ENCODE measurements at places on chromosomes 5 and 9.

DNA sequence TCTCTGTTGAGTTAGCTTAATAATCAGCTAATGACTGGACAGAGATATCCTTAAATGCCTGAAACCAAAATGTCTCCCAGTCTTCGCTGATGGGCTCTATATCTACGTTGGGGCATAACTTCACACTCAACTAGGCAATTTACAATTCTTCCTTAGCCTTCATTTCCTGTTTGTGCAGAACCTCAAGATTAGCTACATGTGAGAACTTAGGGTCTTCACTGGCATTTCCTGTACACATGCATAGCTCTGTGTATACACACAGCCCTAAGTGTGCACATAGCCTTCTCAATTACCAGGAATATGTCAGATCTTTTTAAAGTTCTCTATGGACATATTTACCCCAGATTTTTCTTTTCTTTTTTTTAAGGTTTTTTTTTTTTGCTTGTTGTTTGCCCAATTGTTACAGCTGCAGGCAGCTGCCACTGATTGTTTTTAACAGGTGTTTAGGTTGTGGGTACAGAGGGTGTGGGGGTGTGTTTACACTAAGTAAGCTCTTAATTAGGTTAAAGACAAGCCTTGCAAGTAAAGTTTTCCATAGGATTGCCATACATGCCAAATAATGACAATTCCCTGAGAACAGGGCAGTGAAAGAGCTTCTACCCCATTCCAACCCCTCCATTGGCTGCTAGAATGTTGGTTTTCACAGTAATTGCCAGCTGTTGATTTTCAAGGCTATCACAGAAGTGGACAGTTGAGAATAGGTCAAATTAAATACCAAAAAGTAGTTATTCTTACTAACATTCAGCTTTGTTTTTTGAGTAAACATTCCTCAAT lies 441.0 kb downstream of the TLE4 start:
- DNase-seq = no peak

DNA sequence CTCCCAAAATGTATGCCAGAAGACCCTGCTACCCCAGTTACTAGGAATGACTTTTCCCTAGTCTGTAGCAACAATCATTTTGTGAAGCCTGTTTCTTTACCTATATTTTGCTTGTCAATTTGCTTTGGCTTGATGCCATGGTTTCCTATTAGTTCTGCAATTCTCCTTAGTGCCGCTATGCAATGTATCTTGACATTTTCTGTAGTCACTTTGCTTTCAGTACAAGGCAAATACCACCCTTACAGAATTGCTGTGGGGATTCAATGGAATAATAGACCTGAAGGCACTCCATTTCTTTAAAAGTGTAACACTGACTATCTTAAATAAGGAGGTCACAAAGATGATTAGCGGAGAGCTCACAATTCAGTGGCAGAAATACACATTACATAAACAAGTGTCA lies 291.1 kb downstream of the NR2F1-AS1 start:
- no peak for DNase-seq

- no peak for DNase-seq
Observed at GRCh38 chr5:126044111-126044668, 379.0 kb upstream of the GRAMD2B start.

GRCh38 chr9:3751125-3751758 lies 225.4 kb upstream of the RFX3 start:
- DNase-seq = no peak

DNA sequence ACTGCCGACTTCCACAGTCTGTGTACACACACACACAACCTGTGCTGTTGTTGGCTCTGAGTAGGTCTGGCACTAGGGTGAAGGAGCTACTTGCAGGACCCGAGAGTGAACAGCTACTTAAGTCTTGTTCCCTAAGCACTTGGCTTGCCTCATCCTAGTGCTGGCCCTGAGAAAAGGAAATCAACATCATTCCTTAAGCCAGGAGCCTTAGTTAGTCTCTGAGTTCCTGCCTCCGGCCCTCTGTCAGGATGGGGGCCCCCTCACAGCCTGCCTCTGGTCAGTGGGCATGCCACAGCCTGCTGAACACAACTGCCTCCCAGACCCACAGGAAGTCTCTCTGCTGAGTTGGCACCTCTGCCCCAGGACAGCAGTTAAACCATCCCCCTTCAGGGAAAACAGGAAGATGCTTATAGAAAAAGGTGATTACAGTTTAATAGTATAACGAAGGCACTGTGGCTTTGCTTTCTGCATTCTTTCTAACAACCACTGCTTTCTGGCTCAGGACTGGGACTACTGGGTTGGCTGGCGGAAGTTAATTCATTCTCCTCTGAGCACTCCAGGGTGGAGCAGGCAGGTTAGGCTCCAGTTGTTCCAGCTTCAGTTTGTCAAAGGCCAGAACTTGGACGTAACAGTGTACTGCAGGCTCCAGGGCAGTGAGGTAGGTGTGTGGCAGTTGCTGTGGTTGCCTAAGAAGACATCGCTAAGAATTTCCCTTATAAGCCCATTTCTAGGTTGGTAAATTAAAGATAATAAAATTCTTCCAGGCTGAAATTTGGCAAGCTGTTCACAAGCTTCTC lies 2.8 kb downstream of the MAMDC2 start:
- DNase-seq = no peak

GRCh38 chr9:130901498-130902203 lies 5.0 kb upstream of the QRFP start:
- no peak for DNase-seq

- DNase-seq = no peak
Observed at GRCh38 chr5:12095808-12096281, 191.6 kb upstream of the CTNND2 start.

GRCh38 chr9:121844562-121844961 lies 193.1 kb downstream of the DAB2IP start:
- DNase-seq = no peak

- no peak for DNase-seq
Observed at GRCh38 chr9:19600538-19600937, 188.3 kb downstream of the SLC24A2 start.

DNA sequence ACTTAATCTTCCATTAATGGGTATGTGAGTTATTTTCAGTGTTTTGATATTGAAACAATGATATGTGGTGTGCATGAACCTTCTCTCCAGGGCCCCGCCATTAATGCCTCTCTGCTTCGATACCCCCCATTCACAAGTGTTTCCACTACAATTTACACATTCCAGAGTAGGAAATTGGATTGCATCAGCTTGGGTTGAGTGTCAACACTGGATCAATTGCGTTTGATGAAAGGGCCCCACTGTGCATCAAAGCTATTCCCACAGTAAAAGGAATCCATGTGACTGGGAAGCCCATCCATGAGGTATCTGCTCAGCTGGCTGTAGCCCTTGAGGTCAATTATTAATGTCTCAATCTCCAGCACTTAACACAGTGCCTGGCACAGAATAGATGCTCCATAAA lies 17.8 kb upstream of the LVRN start:
- no peak for DNase-seq

DNA sequence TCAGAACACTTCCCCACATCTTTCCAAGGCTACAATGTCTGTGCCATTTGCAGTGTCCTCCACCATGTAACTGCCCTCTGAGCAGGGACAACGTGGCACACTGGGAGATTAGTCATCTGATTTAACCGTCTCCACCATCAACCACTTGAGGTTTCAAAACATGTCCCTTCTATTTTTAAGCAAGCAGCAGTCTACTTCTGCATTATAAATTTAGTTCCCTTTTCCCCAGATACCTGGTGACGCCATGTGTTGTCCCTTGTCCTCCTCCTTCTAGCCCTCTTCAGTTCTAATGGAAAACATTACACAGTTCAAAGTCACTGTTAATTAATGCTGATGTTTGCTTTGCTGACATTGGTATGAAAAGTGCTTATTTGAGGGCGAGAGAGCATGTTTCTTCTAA lies 52.8 kb downstream of the ATP10B start:
- no peak for DNase-seq

GRCh38 chr5:103293719-103294118 lies 35.2 kb downstream of the MACIR start:
- no peak for DNase-seq

DNA sequence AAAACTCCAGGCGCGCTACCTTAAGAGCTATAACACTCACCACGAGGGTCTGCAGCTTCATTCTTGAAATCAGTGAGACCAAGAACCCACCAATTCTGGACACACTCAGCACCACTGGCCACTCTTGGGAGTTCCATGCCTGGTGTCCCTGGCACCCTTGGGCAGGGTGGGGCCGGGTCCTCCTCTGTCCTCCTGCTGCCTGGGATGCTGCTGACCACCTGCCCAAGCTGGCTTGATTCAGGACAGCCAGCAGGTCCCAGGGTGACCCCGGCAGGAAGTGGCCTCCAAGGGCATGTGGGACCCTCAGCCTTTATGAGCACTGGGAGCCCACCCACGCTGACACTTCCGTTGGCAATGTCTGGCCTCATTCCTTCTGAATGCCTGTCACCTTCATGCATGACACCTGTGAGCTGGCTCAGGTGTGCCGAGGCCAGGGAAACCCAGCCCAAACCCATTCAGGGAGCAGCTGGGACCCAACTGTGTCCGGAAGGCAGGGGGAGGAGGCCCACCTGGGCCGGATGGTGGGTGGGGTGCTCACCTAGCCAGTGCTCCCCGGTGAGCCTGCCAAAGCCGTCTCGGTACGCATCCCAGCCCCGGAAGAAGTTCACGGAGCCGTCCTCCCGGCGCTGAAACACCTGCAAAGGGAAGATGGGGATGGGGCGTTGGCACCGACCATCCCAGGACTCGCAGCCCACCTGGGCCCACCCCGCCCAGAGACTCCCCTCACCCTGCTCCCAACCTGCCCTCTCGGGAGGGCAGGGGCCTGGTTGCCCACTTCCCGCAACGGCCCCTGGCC lies 14.8 kb upstream of the QRFP start:
- DNase-seq = no peak

- no peak for DNase-seq
Observed at GRCh38 chr9:34252016-34252415, 73.2 kb downstream of the UBAP1 start.

DNA sequence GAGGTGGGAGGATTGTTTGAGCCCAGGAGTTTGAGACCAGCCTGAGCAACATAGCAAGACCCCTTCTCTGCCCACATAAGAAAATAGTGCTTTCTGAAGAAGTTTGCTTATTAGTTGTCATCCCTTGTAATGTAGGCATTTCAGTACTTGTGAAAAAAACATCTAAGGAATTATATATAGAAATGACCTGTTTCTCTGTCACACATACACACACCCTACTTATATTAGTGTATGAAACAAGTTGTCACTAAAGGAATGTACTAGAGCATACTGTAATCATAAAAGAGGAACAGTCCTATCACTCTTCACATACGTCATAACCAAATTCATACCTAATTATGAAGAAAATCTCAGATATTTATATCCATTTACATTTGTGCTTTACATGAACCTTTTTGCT lies 122.0 kb downstream of the NIPBL start:
- no peak for DNase-seq

- no peak for DNase-seq
Observed at GRCh38 chr9:3660936-3661335, 135.1 kb upstream of the RFX3 start.

GRCh38 chr5:117719413-117719812 lies 1144.8 kb upstream of the SEMA6A start:
- DNase-seq = no peak

DNA sequence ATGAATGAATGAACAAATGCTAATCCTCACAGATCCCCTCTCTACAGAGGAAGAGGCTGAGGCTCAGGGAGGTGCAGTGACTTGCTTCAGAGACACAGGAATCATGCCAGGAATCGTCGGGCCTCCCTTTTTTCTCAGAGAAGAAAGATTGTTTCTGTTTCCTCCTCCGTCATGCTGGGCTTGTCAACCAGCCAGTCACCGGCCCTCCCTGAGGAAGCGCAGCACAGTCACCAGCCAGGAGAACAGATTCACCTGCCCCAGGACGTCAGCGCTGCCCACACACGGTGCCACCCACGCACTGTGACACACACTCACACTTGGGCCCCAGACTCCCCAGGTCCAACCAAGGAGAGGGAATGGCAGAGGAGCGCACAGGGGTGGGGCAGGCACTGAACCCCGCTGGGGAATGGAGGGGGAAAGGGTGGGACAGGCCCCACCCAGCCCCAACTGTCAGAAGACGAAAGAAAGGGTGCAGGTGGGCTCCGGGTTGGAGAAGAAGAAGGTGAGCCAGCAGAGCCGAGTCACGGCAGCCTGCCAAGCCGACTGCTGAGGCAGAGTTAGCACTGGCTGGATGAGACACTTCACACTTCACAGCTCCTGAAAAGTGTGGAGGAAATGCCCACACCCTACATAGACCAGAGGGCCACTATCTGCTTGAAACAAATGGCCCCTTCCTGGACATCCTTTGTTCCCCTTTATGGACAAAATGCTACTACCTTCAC lies 13.8 kb upstream of the ERGIC1 start:
- DNase-seq = peak; percentile 73

DNA sequence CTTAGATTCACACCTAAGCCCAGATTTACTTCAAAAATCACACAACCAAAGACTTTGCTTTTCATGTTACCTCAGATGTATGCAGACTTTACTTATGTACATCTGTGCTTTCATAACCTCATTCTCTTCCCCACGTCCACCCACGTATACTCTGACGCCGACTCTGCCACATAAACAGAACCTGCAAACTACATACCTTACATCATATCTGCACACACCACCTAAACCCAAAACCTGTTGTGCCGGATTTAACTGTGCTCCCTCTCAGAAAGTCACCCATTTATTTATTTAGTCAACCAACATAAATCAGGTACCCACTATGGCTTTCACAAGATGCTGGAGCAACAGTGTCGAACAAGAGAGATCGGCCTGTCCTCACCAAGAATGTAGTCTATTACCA lies 1.0 kb upstream of the DPYSL3 start:
- no peak for DNase-seq

DNA sequence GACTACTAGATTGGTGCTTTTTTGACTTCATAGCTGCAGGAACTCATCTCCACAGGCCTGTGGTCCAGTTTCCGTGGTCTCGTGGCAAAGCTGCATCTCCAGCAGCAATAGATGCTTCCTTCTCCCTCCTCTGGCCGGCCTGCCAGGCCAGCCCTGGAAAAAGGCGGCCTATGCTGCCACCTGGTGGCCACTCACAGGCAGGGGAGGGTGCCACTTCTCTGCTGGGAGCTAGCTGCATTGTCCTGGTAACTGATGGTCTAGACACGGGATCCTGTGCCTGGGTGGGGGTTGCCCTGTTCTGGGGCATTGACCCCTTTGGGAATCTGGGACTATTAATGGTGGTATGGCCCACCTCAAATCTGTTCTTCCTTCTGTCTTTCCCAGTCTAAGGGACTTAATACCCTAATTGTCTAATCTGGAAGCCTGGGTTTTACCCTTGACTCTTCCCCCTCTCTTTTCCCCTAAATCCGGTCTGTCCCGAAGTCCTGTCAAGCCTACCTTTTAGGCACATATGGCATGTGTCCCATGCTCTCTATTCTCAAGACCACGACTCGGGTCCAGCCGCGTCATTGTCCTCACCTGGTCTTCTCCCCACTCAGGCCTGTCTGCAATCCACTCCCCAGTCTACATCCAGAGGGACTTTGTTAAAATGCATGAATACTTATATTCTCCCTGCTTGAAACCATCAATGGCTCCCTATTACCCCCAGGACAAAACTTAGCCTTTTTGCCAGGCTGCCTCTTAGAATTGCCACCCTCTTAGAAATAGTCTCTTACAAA lies 20.1 kb upstream of the PTGS1 start:
- DNase-seq = peak; percentile 66

All from breast epithelium (tissue), 4 donors.